ENCODE measurements at places on chromosomes 12 and 14. TPM values are rescaled to one million over a fixed set of nuclear protein-coding genes. Genes with fewer than 3 reads are reported as not detected.

DNA sequence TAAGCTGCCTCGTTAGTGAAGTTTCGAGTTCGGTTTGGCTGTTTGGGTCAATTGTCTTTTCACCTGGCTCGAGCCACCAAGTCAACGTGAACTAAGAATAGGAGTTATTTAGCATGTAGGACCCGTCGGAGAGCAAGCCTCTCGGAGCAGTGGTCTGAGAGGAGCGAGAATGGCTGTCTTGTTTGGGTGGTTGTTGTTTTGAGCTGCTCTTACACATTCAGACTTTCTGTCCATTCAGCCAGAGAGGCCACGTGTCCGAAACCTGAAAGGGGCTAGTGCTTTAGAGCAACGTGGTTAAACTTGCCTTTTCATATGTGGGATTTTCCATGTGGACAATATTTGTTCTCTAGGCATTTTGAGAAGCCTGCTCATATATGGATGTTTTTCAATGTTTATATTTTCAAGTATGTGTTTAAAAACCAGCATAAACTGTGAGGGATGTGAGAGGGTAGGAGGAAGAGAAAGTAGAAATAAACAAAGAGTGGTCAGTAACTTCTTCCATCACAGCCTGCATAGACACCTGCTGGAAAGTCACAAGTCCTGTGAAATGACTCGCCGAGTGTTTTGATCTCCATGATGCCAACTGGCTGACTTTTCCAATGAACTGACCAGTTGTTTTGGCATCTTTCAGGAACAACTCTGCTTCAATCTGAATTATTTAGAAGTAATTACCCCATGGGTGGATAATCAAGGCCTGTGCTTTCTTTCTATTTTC is 221.0 kb downstream of the ASCL1 start:
- DNase-seq, result no peak
- no peak overlapping the region for H3K27ac ChIP-seq
- H3K27me3 ChIP-seq, result no peaks in the 10 kb centered on the region
- H3K4me3 ChIP-seq, result no peak overlapping the region

DNA sequence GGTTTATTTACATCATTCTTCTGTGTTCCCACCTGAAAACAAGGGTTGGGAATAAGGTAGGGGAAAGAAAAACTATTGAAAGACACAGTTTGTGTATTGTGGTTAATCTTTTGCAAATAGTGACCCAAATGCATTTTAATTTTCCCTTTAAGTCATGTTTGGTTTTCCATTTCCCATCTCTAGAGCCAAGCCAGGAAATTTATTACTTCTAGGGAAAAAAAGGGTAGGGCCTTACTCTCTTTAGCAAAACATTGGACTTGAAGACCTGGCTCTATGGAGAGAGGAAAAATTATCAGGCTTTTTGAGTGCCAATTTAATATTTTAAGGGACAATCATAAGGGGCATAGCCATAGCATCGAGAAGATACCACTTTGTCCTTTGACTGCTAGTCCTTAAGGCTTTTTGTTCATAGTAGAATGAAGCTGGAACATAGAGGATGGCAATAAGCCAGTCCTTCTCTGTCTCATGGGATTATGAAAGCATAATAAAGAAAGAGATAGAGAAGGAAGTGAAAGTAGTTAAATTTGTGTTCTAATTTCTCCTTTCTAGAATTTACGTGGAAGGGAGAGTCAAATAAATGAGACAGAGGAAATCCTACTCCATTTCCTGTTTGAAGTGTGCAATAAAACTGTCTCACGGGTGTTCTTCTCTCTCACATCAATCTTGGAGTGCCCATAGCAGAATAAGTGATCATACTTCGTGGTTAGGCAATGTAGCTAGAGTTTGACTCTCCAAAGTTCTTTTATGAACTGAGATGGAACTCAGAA is 50.9 kb upstream of the PPFIA2 start:
- no peak overlapping the region for H3K4me3 ChIP-seq
- DNase-seq, result peak; percentile 6
- H3K27me3 ChIP-seq, result no peaks in the 10 kb centered on the region
- H3K4me1 ChIP-seq, result no peaks in the 10 kb centered on the region
- no peak overlapping the region for H3K27ac ChIP-seq

GRCh38 chr12:34298971-34299801 is 276.9 kb downstream of the ALG10 start:
- no peaks in the 10 kb centered on the region for H3K36me3 ChIP-seq
- no peak for DNase-seq
- H3K27me3 ChIP-seq, result no peaks in the 10 kb centered on the region

- H3K36me3 ChIP-seq, result no peaks in the 10 kb centered on the region
- peak within 1 kb of the TSS; percentile 72 for H3K4me3 ChIP-seq
- no peaks in the 10 kb centered on the region for H3K27me3 ChIP-seq
- peak within 1 kb of the TSS; percentile 67 for H3K27ac ChIP-seq
Observed at GRCh38 chr12:7108796-7109571, at the start of gene C1RL. C1RL (minus strand) TSS chr12:7109214; CDS start chr12:7109180, 34 bp downstream.

- no peaks in the 10 kb centered on the region for H3K4me1 ChIP-seq
- H3K27ac ChIP-seq, result no peak overlapping the region
Observed at GRCh38 chr12:124633365-124634362, 66.3 kb upstream of the NCOR2 start.

DNA sequence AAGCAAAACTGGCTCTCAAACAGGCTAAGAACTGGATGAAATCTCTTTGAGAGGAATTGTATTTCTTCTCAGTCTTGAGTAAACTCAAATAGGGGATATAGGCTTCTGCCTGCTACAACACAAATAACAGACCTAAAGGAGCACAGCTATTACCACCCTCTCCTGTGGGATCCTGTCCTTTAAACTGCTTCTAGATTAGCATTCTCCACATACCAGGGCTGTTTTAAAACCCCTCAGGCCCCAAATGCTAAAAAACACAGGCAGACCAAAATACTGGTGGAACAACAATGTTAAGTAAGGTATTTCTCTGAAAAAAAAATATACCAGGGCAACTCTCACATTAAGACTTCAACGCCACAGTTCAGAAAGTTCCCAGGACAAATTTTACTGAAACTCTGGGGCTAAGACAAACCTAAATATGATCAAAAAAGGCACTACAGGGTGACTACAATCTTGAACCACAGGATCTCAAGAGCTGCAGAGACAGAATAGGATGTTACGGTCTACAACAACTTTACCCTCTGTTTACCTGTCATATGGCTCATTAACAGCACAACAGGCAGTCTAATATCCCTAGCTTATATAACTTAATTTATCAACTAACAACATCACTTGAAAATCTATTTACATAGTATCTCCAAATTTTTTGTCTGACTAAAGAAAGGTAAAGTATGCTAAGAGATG is 7.2 kb downstream of the CPNE8 start:
- H3K4me1 ChIP-seq, result peaks cover 5% of the 10 kb centered on the region
- H3K27me3 ChIP-seq, result no peaks in the 10 kb centered on the region
- H3K4me3 ChIP-seq, result no peak overlapping the region
- no peak overlapping the region for H3K27ac ChIP-seq

- no peak for DNase-seq
- H3K36me3 ChIP-seq, result peaks cover 3% of the 10 kb centered on the region
- no peaks in the 10 kb centered on the region for H3K27me3 ChIP-seq
- peaks cover 7% of the 10 kb centered on the region for H3K4me1 ChIP-seq
- H3K27ac ChIP-seq, result no peak overlapping the region
Observed at GRCh38 chr14:89279649-89280232, 137.3 kb downstream of the FOXN3 start.

Gene CSRNP2
- 29.1 TPM for total RNA-seq

- H3K4me3 ChIP-seq, result no peak overlapping the region
- no peaks in the 10 kb centered on the region for H3K4me1 ChIP-seq
- no peaks in the 10 kb centered on the region for H3K27me3 ChIP-seq
- no peak for DNase-seq
- no peak overlapping the region for H3K27ac ChIP-seq
Observed at GRCh38 chr14:58824106-58824505, 186.3 kb downstream of the DACT1 start.

GRCh38 chr14:75064205-75064567 is 362 bp upstream of the ACYP1 start:
- H3K27me3 ChIP-seq, result no peaks in the 10 kb centered on the region
- peak overlapping the region; percentile 72 for H3K4me3 ChIP-seq
- H3K27ac ChIP-seq, result no peak overlapping the region

GRCh38 chr12:59046763-59047534 is 126.6 kb upstream of the LRIG3 start:
- no peaks in the 10 kb centered on the region for H3K27me3 ChIP-seq
- no peaks in the 10 kb centered on the region for H3K36me3 ChIP-seq
- no peaks in the 10 kb centered on the region for H3K4me1 ChIP-seq
- H3K27ac ChIP-seq, result no peak overlapping the region

- H3K27me3 ChIP-seq, result no peaks in the 10 kb centered on the region
- no peak for DNase-seq
- no peak overlapping the region for H3K27ac ChIP-seq
- H3K4me3 ChIP-seq, result no peak overlapping the region
Observed at GRCh38 chr14:88631091-88631490, 68.3 kb downstream of the ZC3H14 start.

GRCh38 chr12:21913823-21914222 is 27.4 kb downstream of the ABCC9 start:
- H3K4me1 ChIP-seq, result no peaks in the 10 kb centered on the region
- no peaks in the 10 kb centered on the region for H3K36me3 ChIP-seq
- no peak overlapping the region for H3K27ac ChIP-seq
- no peak for DNase-seq
- H3K27me3 ChIP-seq, result no peaks in the 10 kb centered on the region

GRCh38 chr12:127640181-127640886 is 626.6 kb upstream of the TMEM132C start:
- H3K4me3 ChIP-seq, result no peak overlapping the region
- H3K27ac ChIP-seq, result no peak overlapping the region
- no peaks in the 10 kb centered on the region for H3K27me3 ChIP-seq
- DNase-seq, result no peak
- no peaks in the 10 kb centered on the region for H3K4me1 ChIP-seq

DNA sequence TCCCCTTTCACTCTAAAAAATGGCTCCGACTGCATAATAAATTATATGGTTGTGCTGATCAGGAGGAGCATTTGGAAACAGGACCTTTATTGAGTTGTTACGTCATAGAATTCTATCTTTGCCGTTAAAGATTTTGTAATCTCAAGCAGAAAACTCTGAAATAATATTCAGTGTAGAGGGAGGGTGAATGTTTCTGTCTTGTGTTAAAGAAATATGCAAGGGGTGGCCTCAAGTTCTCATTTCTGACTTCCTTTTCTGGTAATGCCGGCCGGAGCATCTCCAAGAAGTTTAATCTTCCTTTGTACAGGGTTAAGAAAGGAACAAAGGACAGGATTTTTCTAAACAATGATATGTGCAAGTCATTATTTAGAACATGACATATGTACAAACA is 165.1 kb downstream of the SLC38A4 start:
- no peak overlapping the region for H3K4me3 ChIP-seq
- no peaks in the 10 kb centered on the region for H3K36me3 ChIP-seq
- H3K27ac ChIP-seq, result peak overlapping the region; percentile 36
- no peaks in the 10 kb centered on the region for H3K27me3 ChIP-seq
